NCI-H1048 (cell line): ENCODE measurements at places on chromosomes 2 and 18.

- no peak for DNase-seq
Observed at GRCh38 chr2:222783592-222783991, 77.2 kb upstream of the ACSL3 start.

DNA sequence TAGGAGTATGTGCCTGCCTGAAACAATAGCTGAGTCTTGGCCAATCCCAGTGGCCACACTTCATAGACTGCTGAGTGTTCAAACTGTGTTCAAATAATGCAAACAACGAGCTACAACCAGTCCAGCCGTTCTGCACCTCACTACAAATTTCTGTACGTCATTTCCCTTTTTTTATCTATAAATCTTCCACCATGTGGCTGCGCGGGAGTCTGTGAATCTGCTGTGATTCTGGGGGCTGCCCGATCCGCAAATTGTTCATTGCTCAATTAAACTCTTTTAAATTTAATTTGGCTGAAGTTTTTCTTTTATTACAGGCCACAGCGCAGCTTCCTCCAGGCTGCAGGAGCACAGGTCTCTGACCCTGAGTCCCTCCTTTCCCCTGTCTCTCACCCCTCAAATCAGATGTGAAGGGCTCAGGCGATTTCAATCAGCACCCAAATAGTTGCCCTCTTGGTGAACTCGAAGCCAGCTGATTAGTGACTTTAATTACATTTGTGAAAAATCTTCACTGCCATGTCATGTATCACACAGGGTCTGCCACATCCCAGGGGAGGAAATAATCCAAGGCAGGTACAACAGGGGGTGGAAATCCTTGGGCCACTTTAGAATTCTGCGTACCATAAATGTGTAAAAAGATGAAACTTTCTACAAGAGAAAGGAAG lies 145.6 kb downstream of the NDUFA10 start:
- no peak for DNase-seq

- DNase-seq = no peak
Observed at GRCh38 chr2:65656160-65656718, 223.8 kb upstream of the SPRED2 start.

DNA sequence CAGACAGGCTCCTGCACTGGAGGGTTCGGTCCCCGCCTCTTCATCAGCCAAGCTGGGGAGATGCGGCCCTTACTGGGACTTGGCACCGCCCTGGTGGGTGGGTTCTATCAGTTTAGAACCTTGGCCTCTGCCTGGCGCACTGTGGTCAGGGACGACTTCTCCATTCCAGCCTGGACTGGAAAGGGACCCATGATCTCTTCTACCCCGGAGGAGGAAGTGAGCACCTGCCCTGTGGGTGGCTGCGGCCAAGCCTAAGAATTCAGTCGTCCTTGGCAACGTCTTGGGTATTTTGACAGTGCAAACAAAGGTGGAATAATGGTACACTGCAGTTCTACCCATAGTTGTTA lies 106.9 kb upstream of the CD302 start:
- no peak for DNase-seq

- no peak for DNase-seq
Observed at GRCh38 chr18:56662902-56663301, 11.7 kb downstream of the WDR7 start.

DNA sequence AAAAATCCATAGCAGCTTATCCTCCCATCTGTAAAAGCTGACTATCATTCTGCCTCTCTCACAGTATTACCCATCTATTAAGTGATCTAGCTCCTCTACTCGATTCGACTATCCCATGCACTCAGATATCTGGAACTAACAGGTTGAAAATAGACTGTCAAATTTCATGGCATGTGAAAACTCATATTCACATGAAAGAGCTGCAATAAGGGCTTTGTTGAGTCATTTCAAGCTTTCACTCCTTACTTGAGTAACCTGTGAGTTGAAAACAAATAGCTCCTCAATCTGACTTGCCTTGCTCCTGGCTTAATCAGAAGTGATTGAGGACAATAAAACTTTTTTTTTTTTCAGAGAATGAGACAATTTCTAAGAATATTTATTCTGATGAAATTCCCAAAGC lies 192.4 kb upstream of the ERBB4 start:
- DNase-seq = no peak

DNA sequence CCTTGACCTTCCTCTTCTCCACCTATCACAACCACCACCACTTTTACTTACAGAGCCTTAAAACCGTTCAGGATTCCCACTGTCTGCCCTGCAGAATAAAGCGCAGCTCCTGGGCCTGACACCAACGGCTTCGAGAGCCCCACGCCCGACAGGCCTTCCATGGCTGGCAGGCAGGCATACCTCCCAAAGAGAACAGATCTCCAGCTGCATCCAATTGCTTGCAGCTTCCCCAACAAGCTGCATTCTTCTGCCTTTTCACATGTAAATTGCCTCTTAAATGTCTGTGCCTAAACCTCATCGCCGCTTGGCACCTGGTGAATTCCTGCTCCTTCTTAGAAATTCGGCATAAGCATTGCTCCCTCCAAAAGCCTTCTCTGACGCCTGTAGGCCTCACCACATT lies 31.5 kb upstream of the FAM124B start:
- no peak for DNase-seq

GRCh38 chr18:53906681-53907080 lies 317.8 kb downstream of the MBD2 start:
- no peak for DNase-seq

GRCh38 chr2:167490455-167490854 lies 602.2 kb downstream of the XIRP2 start:
- DNase-seq = no peak

DNA sequence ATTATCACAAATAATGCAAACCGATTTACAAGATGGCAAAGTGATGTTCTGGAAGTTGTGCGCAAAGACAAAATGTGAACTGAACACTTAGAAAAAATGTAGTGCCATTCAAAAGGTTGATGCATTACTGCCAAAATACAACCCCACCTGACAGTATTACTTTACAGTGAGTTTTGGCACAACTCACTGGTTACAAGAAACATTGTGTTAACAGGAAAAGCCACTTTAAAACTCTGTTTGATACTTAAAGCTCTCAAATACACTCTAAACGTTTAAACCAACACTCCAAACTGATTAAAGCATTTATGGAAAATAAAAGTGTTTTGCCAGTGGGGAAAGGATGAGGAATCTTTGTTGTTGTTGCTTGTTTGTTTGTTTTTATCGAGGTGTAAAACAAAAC lies 173.4 kb upstream of the SATB2 start:
- DNase-seq = no peak

DNA sequence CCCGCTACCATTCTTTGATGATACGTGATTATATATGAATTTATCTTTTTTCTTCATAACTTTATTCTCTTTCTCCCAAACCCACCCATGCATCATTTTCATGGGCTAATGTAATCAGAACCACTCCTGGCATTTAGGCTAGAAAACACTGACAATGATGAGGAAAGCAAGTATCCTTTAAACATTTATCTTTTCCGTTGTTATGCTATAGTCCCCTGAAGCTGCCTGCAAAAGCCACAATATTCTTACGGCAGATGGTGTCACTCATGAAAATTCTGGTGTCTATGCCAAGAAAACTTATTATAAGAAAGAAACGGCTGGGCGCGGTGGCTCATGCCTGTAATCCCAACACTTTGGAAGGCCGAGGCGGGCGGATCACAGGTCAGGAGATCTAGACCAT lies 221.8 kb upstream of the CTAGE1 start:
- no peak for DNase-seq

DNA sequence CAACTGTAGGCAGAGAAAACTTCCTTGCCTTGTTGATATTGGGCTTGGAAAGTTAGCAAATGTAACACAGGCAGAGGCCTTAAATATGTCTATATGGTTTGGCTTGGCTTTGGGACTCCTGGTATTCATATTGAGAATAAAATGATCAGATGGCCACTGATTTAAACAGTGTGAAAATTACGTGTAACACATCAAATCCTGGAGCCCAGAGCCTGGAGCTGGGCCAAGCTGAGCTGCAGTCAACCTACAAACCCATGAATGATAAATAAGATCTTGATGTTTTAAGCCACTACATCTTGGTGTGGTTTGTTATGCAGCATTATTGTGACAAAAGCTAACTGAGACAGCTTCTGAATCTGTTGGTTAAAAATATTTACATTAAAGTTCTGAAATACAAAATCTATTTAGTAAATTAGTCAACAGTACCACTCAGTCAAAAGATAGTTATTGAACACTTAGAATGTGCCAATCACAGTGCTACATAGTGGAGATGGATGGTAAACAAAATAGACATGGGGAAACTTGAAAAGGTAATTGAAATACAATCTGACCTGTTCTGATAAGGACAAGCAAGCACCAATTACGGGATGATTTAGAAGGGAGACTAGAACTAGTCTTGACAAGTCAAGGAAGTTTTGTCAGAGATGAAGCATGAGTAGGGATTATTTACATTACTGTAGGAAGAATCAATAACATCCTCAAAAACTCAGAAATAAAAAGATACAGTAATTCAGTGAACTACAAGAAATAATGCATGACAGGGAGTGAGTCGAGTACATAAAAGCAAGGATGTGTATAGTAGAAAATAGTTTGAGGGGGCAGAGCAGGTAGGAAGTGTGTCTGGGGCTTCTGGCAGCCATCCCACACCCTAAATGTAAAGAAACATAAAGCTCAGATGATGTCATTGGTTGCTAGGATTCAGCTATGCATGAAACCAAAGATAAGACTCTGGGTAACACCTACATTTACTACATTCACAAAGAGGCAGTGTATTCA lies 157.7 kb downstream of the HNMT start:
- DNase-seq = no peak

GRCh38 chr2:70750320-70750719 lies 17.7 kb downstream of the ADD2 start:
- no peak for DNase-seq

DNA sequence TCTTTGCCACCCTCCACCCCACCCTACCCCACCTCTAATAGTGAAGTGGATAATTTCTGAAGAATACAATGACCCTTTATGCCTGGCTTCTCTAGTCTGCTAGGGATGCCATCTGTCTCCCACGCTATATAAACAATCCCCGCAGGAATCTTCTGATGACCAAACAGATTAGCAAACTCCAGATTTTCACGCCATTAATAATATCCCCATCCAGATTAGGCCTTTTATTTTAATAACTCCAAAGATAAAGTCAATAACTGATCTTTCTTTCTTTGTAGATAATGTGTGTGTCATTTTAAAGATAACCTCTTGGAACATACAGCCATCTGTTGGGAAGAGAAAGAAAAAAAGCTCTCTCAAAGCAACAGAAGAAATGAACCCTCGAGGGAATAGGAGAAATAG lies 47.9 kb upstream of the CCDC150 start:
- no peak for DNase-seq

DNA sequence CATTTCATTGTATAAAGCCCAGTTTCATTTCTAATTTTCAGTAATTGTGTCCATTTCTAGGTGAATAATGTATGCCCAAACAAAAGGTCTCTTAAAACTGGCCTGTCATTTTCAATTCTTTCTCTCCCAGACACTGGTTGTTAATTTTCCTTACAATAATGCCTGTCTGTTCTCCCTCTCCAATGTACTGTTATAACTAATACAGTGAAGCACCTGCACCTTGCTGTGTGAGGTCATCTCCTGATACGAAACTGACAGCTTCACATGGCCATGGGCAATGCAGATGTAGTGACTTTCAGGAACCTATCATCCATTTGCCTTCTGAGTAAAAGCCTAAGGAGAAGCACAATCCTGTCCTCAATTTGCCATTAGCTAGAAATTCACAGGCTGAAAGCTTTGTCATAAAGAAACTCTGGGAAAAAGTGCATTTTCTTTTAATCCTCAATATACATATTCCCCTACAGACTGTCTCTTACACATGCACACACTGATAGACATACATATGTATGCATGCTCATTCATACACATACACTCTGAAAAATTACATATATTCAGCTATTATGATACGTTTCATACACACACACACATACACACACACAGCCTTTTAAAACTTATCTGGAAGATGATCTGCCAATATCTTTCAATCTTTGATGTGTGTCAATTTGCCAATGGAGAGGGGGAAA lies 1030.3 kb downstream of the TDRD15 start:
- no peak for DNase-seq

DNA sequence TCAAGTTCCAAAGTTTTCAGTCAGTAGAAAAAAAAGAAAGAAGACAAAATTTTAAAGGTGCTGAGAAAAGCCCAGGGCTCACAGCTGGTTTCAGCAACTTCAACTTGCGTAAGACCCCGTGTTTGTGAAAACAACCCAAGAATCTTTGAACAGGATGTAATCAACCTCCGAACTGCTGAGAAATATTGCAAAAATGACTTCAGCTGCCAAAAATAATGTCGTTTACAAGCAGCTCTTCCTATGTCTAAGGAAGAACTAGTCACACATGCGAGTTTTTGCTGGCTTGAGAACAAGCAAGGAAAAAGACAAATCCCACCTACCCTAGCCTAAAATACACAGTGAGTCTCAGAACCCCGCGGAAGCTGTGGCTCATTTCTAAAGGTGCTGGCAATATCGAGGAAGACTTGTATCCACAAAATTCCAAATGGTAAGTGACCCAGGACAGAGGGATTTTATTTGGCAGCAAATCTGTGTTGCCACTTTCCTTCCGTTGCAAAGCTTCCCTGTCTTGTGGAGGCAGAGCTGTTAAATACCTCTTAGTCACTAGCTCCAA lies 59.8 kb upstream of the SLC8A1 start:
- no peak for DNase-seq

GRCh38 chr18:4333043-4333442 lies 122.1 kb downstream of the DLGAP1 start:
- no peak for DNase-seq

GRCh38 chr2:171822525-171823322 lies 71.3 kb downstream of the SLC25A12 start:
- DNase-seq = no peak

DNA sequence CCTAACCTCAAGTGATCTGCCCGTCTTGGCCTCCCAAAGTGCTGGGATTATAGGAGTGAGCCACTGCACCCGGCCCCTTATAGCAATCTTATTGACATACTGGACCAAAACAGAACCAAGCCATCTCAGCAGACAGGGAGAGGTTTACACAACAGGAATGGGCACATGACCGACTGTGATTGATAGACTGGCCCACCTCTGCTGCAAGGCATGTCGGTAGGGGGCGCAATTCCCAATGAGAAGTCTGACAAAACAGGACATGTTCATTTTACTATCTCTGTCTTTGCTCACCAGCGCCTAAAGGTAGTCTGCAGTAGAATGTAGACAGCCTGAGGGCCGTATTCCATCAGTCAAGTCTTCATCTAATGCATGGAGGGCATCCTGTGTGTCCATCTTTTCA lies 2.0 kb downstream of the LYPD6B start:
- DNase-seq = no peak

- no peak for DNase-seq
Observed at GRCh38 chr2:124880995-124881394, 855.9 kb downstream of the CNTNAP5 start.

GRCh38 chr2:232940724-232941123 lies 70.7 kb downstream of the SNORC start:
- DNase-seq = no peak

DNA sequence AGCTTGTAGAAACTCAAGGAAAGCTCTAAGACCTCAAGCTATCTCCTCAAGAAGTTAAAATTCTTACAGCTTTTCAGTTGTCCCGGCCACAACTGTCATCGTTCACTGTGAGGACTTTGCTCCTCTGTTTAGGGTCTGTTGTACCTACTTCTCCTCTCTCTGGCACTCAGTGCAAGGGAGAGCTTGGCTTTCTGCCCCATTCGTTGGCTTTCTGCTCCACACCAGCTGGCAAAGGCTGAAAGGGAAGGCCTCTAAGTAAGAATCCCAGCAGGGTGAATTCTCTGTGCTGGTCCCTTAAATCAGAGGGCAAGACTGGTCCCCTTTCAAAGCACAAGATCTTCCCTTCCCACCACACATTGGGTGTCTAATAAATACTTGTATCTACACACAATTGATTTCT lies 17.3 kb downstream of the ZBTB7C start:
- no peak for DNase-seq

- peak; percentile 38 for DNase-seq
Observed at GRCh38 chr2:57497489-57498096, 549.0 kb upstream of the VRK2 start.
